Stimulated activated CD4-positive, alpha-beta T cell treated with anti-CD3 and anti-CD28 coated beads, Interleukin-2, amount 100 ng/mL, for 24 hours (primary cell): ENCODE measurements at places on chromosomes 7 and 10.

- DNase-seq, result no peak
These were observed 82.3 kb downstream of the CUL2 start for GRCh38 chr10:35007858-35008301.

DNA sequence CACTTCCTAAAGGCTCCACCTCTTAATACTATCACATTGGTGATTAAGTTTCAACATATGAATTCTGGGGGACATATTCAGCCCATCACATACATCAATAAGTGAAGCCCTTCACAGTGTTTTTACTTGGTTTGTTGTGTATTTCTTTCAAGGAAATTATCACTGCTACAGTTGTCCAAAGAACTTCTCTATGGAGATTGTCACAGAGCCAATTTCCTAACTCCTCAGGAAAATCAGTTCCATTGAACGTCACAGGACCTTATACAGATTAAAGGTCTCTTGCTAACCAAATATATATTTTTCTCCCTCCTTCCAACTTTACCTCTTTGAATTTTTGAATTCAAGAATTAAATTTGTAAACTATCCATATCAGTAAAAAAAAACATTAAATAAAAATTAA is 114.3 kb downstream of the LRRN3 start:
- DNase-seq, result no peak

GRCh38 chr7:96189129-96189820 is 132.6 kb downstream of the SLC25A13 start:
- DNase-seq, result no peak

GRCh38 chr7:24669971-24670591 is 87.2 kb downstream of the GSDME start:
- no peak for DNase-seq

DNA sequence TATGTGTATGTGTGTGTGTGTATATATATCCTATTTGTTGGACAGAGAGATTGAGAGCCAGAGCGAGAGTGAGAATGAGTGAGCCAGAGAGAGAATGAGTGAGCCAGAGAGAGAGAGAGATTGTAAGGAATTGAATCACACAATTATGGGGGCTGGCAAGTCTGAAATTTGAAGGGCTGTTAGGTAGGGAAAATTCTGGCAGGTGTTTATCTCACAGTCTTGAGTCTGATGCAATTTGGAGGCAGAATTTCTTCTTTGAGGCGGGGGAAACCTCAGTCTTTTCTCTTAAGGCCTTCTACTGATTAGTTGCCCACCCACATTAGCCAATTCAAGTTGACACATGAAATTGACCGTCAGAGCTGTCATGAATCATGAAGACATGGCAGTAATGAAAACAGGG is 41.0 kb upstream of the WASL start:
- DNase-seq, result no peak

GRCh38 chr10:84226616-84227015 is 1.3 kb upstream of the LRIT2 start:
- DNase-seq, result no peak

DNA sequence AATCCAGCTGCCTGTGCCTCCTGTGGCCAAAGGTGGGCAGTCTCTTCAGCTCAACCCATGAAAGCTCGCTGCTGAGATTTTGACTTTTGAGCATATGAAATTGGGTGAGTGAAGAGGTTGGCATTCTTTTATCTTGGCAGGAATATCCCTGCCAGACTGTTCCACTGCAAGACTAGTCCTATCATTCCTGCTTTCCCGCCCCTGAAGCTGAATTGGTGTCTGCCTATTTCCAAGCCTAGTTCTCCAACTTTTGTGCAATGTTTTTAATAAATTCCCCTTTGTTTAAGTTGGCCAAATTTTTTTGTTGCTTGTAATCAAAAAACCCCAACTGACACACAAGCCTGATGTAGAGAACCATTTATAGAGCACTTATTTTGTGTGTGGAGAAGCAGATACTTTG is 34.8 kb upstream of the BICC1 start:
- DNase-seq, result no peak

DNA sequence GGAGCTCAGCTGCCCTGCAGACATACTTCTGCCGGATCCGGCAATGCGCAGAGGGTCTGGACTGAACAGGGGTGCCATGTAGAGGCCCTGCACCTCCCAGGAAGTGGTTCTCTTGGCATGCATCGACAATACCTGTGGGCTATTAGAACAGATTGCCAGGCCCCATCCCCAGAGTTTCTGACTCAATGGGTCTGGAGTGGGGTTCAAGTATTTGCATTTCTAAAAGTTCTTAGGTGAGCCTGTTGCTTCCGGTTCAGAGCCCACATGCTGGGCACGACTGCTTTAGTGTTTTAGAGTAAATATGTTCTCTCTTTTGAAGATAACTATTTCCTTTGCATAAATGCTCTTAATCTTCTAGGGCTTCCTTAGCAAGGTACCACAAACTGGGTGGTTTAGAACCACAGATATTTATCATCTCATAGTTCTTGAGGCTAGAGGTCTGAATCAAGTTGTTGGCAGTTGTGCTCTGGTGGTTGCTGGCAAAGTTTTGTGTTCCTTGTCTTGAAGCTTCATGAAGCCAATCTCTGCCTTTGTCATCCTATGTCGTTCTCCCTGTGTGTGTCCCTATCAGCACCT is 435.5 kb downstream of the TCERG1L start:
- DNase-seq, result no peak

- DNase-seq, result no peak
These were observed 181.8 kb upstream of the CACNA2D1 start for GRCh38 chr7:82625377-82625776.

GRCh38 chr7:38938001-38938485 is 29.1 kb upstream of the VPS41 start:
- DNase-seq, result no peak

DNA sequence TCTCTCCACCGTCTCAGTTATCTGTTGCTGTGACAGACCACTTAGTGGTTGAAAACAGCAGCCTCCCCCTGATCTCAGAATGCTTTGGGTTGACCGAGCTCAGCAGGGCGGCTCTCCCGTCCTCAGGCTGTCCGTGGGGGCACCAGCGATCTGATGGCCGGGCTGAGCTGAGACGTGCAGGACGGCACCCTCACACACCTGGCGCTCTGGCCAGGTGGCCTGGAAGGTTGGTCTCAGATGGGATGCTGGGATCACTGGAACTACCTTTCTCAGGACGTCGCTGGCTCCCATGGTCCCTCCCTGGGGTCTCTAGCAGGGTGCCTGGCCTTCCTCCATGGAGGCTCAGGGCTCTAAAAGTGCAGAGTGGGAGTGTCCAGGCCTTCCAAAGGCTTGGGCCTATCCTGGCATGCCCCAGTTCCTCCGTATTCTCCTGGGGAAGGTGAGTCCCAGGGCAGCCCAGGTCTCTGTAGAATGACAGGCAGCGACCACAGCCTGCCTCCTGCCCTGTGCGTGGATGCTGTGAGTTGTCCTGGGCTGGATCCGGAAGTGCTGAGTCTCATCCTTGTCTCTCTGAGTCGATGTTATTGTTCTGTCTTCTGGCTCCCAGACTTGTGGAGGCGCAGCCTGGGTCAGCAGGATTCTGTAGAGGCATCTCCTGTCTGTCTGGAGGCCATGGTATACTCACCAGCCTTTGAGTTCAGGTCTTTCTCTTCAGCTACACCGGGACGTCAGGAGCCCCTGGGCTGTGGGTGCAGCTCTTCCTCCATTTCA is 12.2 kb upstream of the PWWP2B start:
- no peak for DNase-seq

- no peak for DNase-seq
These were observed 19.7 kb upstream of the DDC start for GRCh38 chr7:50584793-50585408.

- no peak for DNase-seq
These were observed 43.5 kb downstream of the ADK start for GRCh38 chr10:74194545-74194944.

DNA sequence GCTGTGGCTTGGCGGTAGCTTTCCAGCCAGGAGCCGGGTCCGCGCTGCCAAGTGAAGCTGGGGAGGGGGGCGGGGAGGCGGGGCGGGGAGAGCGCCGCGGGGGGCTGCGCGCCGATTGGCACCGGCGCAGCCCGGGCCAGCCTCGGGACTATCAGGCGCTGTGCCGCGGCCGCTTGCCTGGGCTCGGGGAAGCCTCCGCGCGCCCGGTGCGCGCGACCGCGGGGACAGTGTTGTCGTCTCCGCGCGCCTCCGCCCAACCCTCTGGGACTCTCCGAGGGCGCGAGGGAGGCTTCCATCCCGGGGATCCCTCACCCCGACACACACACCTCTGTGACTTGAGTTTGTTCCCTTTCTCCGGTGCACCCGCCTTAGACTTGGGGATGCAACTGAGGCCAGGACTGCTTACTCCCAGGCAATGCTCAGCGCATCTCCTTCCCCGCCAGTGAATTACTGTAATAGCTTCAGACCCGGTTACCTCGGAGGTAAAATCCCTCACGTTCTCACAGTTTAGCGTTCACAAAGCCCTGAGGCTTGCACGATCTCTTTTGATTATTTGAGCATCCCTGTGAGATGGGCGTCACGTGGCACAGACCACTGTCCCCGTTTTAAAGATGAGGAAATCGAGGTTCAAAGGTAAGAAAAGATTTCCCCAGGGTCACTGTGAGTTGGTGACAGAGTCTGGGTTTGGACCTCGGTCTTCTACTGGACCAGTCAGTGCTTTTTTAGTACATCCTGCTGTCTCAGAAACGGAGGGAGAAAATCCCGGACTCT is at the start of gene NKX1-2:
NKX1-2 (minus strand) TSS at position 24 of the 771 bp plus-strand sequence. CDS start 92 bp downstream, outside the sequence.
- peak; percentile 46 for DNase-seq

GRCh38 chr10:110865186-110865808 is 6.4 kb upstream of the PDCD4 start:
- DNase-seq, result no peak

DNA sequence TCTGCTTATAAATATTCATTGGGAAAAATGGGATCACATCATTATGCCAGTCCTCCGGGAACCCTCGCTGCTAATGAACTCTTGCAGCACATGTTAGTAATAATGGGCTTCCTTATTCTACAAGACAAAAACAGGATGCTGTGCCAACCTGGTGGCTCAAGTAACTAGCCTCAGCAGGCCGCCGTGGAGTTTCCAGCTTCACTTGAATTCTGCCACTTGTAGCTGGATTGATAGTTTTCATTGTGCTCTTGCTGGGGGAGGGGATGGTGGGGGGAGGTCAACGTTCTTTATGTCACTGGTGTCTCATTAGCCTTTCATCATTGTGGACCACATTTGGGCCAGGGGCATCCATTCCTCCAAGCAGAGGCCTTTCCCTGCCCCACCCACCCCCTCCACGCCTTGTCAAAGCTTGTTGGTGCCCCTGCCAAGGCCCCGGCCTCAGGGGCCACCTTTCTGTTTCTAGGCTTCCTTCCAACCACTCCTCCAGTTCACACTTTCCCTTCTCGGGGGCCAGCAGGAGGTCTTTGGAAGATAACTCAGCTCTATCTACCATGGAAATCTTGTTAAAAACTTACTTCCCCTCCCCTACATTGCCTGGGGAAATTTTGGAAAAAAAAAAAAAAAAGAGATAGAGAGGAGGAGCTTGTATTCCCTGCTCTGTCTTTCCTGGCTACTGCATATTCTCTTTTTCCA is 153.9 kb downstream of the BMPER start:
- no peak for DNase-seq
